ENCODE measurements at places on chromosomes 1 and 21. TPM values are rescaled to one million over a fixed set of nuclear protein-coding genes. Genes with fewer than 3 reads are reported as not detected.

Gene OLFML2B
- 0.24 TPM for polyA plus RNA-seq

DNA sequence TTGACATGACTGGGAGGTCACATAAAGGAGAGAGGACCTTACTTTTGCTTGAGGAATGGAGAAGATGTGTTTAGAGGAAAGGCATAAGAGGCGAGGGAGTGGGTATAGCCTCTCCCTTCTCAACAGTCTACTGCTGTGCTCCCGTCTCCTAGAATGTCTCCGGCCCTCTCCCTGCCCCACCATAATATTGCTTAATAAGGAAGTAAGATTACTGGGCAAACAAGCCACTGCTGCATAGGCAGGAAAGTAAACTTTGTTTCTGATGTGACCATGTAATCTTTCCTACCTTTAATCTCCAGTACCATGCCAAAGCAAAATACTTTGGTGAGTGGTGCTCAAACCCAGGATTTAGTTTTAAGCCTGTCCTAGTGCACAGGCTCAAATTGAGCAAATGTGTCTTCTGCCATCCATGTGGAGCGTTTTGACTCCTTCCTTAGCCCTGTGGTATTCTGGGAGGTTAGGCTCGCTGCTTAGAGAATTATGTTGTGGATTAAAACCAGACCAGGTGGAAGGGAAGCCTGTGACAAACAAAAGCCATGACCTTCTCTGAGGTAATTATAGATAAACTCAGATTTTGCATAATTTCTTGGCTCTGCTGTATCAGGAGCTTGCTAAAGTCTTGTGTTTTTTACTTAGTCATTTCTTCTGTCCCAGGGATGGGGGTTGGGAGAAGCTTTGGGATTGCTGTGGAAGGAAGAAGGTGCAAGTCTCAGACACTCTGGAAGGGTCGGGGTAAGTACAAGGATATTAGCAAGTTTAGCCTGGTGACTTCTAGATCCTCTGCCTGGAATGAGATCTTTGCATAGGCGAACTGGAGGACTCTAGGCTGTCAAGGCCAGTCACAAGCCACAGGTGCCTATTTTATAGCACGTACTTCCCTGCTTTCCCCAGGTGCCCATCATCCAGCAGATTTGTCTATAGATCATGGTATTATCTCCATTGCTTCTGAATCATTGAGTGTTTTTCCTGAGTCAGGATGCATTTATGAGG lies 34.5 kb upstream of the DIPK1A start:
- DNase-seq = no peak
- no peak overlapping the region for H3K27ac ChIP-seq
- H3K27me3 ChIP-seq = no peaks in the 10 kb centered on the region
- peaks cover 21% of the 10 kb centered on the region for H3K4me1 ChIP-seq
- H3K36me3 ChIP-seq = no peaks in the 10 kb centered on the region
- no peak overlapping the region for H3K4me3 ChIP-seq

DNA sequence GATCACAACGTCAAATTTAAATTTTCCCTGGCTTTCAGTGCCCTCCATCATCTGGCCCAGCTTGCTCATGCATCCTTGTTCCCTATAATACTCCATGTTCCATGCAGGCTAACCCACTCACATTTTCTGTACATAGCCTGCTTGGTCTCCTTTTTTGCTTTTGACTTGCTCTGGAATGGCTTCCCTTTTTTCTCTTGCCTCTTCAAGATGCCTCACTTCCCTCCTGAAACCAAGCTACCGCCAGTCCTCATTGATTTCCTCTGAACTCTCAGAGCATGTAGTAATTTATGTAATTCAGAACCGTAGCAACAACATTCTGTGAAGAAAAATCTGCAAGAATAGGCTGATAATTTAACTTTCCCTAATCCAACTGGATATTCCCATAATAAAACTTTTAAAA lies 10.3 kb downstream of the CAP1 start:
- H3K36me3 ChIP-seq = peaks cover 1% of the 10 kb centered on the region
- peak overlapping the region; percentile 63 for H3K27ac ChIP-seq
- H3K4me3 ChIP-seq = no peak overlapping the region
- no peak for DNase-seq

DNA sequence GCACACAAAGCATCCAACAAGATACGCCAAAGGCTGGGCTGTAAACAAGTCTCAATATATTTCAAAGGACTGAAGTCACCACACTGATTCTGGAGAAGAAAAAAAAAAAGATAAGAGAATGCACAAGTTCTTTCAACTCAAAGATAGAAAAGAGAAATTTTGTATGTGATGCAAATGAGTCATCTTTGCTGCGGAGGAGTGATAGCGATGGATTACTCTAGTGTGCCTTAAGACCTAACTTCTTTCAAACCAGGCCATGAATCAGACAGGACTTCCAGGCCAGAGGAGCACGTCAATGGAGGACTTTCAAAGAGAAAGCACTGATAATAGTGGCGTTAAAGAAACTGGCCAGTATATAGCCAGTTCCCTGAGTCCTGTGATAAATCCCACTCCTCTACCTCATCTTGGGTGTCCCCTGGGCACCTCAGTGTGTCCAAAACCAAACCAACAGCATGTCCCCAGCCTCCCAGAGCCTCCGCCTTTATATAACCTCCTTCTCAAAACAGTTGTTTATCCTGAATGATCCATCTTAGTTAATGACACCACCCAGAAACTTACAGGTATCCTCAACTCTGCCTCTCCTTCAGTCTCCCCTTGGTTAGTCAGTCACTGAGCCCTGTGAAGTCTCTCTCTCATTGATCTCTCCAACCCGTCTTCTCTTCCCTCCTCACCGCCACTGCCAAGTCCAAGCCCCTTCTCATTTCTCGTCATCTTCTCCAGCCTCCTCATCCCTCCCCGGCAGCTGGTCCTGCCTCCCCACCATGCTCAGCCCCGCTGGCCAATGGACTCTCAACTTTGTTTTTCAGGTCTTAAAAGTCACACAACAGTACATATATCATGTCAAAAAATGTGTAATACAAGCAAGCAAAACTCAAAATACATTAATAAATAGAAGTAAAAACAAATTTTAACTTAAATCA lies 47.2 kb upstream of the IFFO2 start:
- H3K36me3 ChIP-seq = no peaks in the 10 kb centered on the region
- H3K4me1 ChIP-seq = no peaks in the 10 kb centered on the region
- no peak for DNase-seq
- no peak overlapping the region for H3K27ac ChIP-seq
- no peak overlapping the region for H3K4me3 ChIP-seq
- no peaks in the 10 kb centered on the region for H3K27me3 ChIP-seq

DNA sequence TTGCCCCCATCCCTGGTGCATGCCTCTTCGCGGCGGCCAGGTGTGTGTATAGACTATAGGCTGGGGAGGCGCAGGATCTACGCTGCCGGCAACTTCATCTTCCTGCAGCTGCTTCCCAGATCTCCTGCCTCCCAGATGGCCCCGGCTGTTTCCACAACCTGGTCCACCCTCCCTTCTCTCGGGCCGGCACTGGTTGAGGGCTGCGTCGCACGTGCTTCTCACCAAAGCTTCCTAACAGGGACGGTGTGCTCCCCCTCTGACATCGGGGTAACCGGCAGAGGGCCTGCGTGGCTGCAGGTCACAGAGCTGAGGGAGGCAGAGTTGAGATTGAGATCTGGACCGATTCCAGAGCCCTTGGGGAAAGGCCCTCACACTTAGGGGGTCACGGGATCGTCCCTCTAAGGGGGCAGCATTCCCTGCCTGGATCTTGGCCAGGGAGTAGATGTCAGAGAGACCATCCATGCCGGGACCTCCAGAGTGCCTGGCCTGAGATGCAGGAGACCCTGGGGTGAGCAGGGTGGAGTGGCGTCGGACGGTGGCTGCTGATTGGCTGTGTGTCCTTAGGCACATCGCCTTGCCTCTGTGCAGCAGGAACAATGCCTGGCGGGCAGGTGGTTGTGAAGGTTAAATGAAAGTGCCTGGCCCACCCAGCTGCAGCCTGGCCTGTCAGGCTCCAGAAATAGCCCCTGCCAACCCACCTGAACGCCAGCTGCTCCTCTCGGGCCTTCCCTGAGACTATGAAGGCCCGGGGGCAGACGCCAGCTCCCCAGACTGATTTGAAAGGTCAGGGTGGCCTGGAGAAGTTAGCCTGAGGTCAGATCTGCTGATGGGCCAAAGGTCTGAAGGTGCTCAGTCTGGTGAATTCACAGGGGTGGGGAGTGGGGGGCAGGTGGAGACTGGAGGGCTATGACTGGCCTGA lies 6.1 kb upstream of the MASP2 start:
- H3K4me1 ChIP-seq = no peaks in the 10 kb centered on the region
- H3K4me3 ChIP-seq = no peak overlapping the region
- H3K27ac ChIP-seq = no peak overlapping the region
- no peaks in the 10 kb centered on the region for H3K27me3 ChIP-seq
- DNase-seq = no peak
- no peaks in the 10 kb centered on the region for H3K36me3 ChIP-seq

DNA sequence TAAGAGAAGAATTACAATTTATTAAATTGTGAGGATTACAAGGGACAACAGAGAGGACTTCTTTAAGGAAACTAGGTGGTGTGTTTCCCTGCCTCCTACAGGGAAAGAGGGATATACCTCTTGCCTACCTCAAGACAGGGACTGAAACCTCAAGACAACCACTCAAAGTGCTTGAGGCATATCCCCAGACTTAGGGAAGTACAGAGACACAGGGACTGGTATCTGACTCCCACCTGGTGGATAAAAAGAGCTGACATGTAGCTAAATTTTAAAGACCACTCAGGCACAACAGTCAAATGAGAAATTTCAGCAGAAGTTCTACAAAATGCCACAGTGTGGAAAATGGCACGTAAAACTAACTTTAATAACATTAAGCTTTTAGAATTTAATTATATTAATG lies 21.3 kb downstream of the DENND2C start:
- H3K4me1 ChIP-seq = no peaks in the 10 kb centered on the region
- no peak overlapping the region for H3K4me3 ChIP-seq
- H3K27ac ChIP-seq = no peak overlapping the region
- no peaks in the 10 kb centered on the region for H3K36me3 ChIP-seq
- no peaks in the 10 kb centered on the region for H3K27me3 ChIP-seq
- DNase-seq = no peak

GRCh38 chr1:213989002-213989855 lies 1.5 kb downstream of the PROX1 start:
- peak overlapping the region; percentile 56 for H3K4me3 ChIP-seq
- peaks cover 32% of the 10 kb centered on the region for H3K27me3 ChIP-seq
- H3K27ac ChIP-seq = no peak overlapping the region
- H3K4me1 ChIP-seq = no peaks in the 10 kb centered on the region
- H3K36me3 ChIP-seq = no peaks in the 10 kb centered on the region

DNA sequence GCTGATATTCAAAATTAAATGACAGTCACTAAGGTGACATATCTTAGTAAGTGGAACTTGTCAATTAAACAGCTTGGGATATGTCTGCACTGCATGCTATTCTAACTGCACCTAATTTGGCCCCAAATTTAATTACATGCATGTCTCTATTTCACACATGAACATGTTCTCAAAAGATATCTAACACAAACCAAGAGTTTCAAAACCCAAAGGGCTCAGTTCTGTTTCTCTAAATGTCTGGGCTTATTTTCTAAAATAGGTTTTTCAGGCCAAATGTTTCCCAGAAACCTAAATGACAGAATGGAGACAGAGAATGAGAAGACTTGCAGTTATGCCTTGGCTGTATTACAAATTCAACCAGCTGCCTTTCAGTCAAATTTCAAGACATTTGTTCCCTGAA lies 11.3 kb downstream of the RAB29 start:
- H3K36me3 ChIP-seq = no peaks in the 10 kb centered on the region
- H3K4me1 ChIP-seq = no peaks in the 10 kb centered on the region
- H3K27ac ChIP-seq = no peak overlapping the region
- DNase-seq = no peak

DNA sequence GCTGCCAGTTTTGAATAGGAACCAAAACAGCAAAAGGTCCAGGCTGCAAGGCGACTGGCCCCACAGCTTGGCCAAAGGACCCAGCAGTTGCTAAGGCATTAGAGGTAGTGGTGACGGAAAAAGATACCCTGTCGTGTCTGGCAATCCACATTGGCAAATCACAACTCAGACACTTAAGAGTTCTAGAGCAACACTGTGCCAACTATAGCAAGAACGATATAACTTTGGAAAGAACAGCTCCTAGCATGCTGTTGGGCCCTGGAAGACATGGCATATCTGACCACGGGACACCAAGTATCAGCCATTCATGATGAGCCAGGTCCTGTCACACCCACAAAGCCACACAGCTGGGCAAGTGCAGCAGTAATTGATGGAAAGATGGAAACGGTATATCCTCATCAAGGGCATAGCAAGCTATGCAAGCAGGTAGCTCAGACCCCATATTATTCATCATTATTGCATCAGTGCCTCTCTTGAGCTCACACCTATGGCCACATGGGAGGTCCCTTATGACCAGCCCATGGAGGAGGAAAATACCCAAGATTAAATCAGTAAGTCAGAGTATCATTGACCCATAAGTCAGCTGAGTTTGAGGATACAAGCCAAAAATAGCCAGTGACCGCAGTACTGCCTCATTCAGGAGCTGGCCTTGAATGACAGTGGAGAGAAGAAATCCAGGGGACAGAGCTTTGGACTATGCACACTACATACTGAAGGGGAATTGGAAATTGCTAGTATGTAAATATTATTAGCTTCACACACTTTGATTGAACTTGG lies 221.2 kb downstream of the SETD4 start:
- no peaks in the 10 kb centered on the region for H3K4me1 ChIP-seq
- no peak overlapping the region for H3K27ac ChIP-seq
- no peaks in the 10 kb centered on the region for H3K27me3 ChIP-seq
- no peak for DNase-seq

Data from naive thymus-derived CD4-positive, alpha-beta T cell (primary cell).